Stimulated activated effector memory CD8-positive, alpha-beta T cell treated with anti-CD3 and anti-CD28 coated beads, Interleukin-12 subunit alpha, Interleukin-12 subunit beta, amount 100 ng/mL, for 72 hours (primary cell): ENCODE measurements at places on chromosomes 5 and 9.
A peak's percentile ranks its signal among the peaks of the same experiment; 100 is the strongest.

DNA sequence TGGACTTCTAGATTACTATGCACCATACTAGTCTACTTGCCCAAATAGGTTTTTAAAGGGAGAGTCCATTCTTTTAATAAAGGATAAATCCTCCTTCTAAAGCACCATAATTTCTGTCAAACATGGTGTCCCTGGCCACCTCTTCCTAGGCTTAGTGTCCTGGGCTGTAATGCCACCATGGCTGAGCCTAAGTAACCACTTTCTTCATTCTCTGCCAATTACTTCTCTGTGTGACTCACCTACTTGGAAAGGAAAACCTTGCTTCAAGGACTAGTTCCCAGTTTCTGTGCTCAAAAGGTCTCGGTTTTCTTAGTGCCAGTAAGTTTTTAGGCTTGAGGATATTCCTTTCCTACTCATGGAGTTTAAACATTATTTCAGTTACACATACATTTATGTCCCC is 273.4 kb downstream of the DENND1A start:
- DNase-seq = no peak

DNA sequence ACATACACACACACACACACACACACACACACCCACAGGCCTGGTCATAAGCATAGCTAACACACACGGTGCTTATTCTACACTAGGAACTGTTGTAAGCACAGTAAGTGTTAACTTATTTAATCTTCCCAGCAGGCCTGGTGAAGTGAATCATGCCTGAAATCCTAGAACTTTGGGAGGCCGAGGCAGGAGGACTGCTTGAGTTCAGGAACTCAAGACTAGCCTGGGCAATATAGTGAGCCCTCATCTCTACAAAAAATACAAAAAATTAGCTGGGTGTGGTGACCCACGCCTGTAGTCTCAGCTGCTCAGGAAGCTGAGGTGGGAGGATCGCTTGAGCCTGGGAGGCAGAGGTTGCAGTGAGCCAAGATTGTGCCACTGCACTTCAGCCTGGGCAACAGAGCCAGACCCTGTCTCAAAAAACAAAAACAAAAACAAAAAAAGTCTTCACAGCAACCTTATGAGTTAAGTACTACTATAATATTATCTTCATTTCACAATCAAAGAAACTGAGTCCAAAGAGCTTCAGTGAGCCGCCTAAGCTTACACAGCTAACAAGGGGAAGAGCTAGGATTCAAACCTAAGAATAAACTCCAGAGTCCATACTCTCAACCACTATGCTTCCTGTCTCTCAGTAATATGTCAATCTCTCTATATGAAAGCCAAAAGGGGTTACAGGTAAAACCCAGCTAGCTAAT is 2.3 kb downstream of the MEGF9 start:
- no peak for DNase-seq

DNA sequence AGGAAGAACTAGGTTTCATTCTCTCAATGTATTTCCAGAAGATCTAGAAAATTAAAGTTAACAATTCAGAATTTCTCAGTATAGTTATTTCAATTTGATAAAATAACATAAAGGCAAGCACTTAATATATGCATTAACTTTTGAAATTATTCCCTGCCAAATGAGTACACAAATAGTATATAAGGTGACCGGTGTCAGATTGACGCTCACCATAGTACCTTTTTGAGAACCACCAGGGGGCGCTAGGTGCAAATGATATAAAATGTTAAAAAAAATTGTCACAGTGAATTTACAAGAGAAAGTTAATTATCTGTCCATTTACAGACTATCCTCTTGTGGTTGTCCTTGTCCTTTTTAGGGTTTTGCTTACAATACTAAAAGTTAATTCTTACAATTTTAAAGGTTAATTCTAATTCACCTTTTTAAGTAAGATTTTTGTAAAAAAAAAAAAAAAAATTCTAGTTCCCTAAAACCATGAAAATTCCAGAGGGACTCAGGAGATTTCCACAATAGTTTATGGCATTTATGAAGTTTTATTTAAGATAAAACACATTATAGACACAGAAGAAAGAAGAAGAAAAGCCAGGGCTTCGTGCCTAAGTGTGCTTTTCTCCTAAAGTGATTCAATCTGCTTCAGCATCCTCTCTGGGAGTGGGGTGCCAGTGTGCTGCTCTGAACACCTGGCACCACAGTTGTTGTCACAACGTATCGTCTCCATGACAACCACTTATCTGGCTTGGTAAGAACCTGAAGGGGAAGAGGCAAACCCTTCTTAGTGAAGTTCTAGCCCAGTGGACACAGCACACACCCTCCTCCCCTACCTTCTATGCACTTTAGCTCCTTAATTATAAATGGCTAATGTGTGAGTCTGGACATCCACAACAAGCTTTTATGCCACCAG is 1.7 kb downstream of the ADAMTS16 start:
- peak; percentile 58 for DNase-seq

GRCh38 chr9:123353984-123354591 is 1.9 kb upstream of the CRB2 start:
- DNase-seq = peak; percentile 61

DNA sequence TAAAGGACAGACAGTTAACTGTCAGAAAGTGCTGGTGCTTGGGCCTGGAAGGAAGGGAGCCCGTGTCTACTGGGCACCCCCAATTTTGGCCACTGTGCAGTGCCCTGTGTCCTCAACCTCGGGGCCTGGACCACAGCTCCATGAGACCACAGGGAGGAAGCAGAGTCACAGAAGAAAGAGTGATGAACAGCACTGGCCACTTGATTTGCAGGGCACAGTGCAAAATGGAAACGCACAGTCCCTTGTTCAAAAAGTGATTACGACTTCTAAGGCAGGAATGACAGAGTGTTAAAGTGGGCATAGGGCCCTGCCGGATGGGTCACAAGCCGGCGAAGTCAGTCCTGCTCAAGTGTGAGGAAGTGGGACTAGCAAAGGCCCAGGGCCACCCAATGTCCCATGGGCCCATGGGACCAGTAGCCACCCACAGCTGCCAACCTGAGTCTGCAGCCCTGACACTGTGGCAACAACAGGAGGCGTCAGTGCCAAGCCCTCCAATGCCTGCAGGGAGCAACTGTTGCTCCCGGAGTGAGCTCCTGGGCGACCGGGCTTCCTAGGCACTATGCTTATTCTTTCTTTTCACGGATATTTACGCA is 85.4 kb downstream of the ADAMTS2 start:
- DNase-seq = no peak

DNA sequence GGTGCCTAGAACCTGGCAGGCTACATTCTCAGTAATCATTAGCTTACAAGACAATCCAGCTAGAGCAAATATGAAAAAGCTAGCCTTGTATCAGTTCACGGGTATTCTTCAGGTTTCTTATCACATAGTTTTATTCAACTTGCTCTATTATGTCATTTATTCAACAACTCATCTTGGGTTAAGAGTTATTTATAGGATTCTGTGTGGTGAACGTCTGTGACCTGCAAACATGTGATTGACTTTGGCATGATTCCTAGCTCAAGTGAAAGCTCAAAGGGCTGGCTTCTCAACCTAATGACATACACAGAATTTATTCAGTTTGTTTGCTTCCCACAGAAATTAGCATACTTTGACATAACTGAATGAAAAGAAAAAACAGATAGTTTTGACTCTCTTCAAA is 173.1 kb downstream of the PLPPR1 start:
- no peak for DNase-seq

DNA sequence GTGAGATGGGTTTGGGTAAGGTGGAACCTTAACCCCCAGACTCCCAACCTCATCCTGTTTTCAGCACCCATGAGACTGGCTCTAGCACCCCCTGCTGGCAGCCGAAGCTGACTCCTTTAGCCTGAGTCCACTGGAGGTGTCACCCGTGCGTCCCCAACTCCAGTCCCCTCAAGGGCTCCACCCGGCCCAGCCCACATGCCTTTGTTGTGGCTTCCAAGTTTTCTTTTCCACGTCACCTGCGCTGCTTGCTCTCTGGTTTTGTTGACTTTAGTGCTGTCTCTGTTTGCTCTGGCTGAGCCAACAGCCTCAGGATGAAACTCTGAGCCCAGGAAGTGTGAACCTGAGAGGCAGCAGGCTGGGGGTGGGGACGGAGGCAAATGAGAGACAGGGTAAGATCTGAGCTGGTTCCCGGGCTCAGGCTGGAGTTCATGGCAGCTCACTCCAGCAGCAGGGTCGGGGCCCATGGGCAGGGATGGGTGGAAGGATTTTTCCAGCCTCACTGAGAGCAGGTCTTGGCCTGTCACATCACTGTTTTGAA is 13.2 kb upstream of the AQP7 start:
- peak; percentile 93 for DNase-seq

DNA sequence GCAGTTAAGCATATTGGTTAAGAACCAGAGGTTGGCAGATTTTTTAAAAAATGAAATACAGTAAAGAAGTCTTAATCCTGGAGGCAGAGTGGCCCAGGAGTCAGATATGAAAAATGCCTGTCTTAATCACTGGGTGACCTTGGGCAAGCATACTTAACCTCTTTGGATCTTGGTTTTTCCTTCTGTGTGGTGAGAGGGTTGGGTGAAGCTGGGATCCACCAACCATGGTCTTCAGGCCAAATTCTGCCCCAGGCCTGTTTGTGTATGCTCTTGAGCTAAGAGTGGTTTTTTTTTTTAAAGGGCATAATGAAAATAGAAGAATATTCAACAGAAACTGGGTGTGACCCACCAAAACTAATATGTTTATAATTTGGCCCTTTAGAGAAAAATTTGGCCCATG is 20.0 kb upstream of the TEX48 start:
- DNase-seq = no peak

- no peak for DNase-seq
Measured at GRCh38 chr5:124790895-124791732, 44.7 kb upstream of the ZNF608 start.

GRCh38 chr9:5958273-5958672 is 57.2 kb downstream of the RANBP6 start:
- no peak for DNase-seq

DNA sequence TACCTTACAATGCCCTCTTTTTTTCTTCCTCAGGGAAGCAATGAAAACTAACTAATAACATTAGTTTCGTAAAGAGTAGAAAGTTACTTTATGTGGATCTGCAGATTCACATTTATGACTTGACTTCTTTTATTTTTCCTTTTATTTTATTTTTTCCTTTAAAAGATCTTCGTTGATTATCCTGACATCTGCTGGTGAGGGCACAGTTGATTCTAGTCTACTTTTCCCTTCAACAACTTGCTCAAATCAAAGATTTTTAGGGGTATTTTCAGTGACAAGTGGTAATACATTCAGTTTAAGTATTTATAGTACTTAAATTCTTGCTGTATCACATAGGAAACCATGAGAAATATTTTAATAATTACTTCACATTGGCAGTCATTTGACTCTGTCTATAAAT is 4.9 kb downstream of the EDIL3 start:
- DNase-seq = no peak

DNA sequence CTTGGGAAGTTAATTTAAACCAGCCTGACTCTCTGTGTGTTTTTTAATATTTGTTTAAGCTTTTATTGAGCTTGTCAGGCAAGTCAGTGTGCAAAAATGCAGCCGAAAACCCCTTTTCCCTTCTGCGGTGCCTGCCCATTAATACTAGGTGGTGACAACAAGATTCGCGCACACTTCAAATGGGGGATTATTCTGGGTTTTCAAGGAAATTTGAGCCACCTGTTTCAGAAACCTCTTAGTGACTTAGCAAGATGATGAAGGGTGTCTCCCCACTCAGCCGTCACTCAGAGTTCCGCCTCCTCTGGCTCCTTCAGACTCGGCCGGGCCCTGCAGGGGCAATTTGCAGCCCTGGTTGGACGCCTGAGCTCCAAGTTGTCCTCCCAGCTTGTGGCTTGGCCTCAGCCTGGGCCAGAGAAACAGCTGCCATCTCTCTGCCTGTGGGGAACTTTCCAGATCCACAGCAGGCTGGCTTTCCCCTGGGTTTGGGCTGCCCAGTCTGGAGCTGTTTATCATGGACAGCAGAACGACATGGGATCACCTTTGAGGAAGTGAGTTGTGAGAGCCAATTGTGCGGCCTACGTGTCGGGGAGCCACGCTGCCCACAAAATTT is 75.9 kb downstream of the SPRY4 start:
- no peak for DNase-seq

DNA sequence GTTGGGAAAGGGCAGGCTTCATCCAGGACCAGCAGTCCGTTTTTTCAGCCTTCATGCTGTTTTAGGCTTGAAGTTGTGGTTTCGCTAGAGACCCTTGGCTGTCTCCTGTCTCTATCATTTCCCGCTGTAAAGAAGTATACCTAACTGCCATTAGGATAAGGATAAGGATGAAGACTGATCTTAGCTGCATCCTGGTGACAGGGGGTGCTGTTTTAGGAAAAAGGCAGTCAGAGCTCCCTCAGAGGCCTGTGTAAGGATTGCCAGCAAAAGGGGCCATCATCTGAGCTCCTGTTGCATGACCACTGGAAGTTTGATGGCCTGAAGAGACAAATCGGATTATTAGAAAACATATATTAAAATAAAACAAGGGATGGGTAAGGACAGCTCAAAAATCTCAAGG is 64.8 kb upstream of the FGF10 start:
- no peak for DNase-seq

DNA sequence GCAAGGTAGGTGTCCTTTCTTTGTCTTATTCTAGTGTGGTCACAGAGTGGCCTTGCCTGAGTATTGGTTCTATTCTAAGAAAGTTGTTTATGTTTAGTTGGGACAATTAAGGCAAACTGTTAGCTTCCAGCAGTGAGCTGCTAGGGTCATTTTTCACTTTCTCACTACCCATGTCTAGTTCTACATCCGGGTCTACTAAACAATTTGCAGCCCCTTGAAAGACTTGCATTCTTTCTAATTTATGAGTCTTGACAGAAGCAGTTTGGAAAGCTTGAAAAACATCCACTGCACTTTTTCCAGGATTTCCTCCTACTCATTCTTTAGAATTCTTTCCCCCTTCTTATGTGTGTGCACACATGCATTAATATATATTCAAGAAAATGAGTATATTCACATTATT is 892.2 kb upstream of the ACO1 start:
- DNase-seq = no peak

- DNase-seq = no peak
Measured at GRCh38 chr9:37446401-37446800, 18.8 kb downstream of the ZBTB5 start.

- DNase-seq = no peak
Measured at GRCh38 chr5:43854697-43855292, 251.8 kb downstream of the NNT start.

DNA sequence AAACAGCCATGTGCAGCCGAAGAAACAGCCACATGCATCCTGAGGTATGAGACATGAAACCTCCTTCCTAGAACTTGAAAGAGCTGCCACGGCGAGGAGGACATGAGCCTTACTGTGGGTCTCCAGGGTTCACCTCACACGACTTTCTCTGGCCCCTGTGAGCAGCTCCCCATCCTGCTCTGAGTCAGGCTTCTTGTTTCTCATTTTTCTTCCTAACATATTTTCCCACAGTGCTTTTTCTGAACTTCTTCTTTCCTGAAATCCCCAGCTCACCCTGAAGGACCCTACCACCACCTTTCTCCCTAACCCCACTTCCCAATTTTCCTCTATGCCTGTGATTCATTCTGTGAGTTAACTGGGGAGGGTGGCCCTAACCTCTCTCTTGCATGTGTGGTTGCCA is 33.7 kb upstream of the ADRB2 start:
- DNase-seq = no peak
